ENCODE measurements at places on chromosomes 12 and 14.

DNA sequence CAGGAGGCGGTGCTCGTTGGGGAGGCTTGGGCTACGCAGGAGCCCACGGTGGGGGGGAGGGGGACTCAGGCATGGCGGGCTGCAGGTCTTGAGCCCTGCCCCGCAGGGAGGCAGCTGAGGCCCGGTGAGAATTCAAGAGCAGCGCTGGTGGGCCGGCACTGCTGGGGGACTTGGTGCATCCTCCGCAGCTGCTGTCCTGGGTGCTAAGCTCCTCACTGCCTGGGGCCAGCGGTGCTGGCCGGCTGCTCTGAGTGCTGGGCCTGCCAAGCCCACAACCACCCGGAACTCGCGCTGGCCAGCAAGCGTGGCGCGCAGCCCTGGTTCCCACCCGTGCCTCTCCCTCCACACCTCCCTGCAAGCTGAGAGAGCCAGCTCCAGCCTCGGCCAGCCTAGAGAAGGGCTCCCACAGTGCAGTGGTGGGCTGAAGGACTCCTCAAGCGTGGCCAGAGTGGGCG is 3.2 kb downstream of the METTL25 start:
- DNase-seq: no peak

- no peak for DNase-seq
Measured at GRCh38 chr14:35366521-35366976, 38.0 kb downstream of the NFKBIA start.

GRCh38 chr14:57136669-57137328 is 131.9 kb downstream of the EXOC5 start:
- no peak for DNase-seq

DNA sequence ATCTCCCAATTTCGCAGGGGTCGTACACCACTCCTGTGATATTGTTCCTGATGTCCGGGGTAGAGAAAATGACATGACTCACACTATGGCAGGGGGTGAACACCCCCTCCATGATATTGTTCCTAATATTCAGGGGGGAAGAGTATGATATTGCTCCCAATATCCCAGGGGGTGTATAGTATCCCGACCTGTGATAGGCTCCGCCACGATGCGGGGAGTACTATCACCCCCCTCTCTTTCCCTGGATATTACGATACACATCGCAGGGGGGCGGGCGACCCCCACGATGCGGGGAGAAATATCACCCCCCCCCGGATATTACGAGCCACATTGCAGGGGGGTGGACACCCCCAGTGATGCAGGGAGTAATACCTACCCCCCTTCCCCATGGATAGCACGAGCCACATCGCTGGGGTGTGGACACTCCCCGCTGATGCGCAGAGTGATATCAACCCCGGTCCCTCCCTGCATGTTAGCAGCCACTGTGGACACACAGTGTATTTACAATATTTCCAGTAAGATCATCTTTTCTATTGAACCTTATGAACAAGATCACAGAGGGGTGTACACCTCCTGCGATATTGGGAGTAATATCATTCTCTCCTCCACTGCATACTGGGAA is 17.7 kb downstream of the SMIM41 start:
- DNase-seq: no peak

DNA sequence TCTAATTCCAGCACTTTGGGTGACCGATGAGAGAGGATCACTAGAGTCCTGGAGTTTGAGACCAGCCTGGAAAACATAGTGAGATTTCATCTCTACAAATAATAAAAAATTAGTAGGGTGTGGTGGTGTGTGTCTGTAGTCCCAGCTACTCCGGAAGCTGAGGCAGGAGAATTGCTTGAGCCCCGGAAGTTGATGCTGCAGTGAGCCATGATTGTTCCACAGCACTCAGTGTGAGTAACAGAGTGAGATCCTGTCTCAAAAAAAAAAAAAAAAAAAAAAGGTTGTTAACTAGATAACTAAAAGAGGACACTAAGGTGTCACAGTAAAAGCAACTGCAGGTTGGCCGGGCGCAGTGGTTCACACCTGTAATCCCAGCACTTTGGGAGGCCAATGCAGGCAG is 121.3 kb upstream of the MAX start:
- no peak for DNase-seq

- no peak for DNase-seq
Measured at GRCh38 chr12:91948504-91948903, 197.1 kb downstream of the BTG1 start.

DNA sequence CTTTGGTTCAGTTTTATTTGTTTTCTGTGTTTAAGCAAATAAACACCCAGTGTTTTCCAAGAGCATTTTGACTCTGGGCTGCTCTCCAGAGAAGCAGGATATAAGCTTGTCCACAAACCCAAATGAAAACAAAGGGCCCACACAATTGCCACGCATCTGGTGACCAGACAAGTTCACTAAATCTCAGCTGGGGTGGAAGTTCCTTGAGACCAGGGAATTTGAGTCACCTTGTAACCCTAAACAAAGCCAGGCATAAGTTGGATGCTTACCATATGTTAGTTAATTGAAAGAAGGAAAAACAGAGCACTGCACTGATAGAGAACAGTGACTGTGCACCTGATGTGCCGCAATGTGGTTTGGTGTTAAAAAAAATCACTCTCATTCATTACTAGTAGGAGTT is 1.6 kb upstream of the TXNRD1 start:
- no peak for DNase-seq

DNA sequence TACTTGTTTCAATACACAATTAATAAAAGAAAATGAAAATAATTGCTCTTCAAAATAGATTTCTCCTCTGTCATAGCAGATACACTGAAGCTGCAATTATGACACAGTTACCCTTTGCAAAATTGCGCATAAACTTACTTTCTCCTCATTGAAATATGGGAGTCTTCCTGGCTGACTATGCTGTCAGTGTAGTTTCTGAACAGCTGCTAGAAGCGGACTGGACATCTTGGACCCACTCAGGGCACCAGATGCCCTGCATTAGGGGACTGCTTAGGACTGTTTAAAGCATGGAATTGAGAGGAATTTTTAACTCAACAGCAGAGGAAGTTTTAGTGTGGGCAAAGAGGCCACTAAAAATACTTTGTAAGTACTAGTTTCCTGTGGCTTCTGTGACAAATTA is 454.9 kb downstream of the ATP23 start:
- no peak for DNase-seq

GRCh38 chr14:68349900-68350629 is 442.8 kb downstream of the ZFP36L1 start:
- DNase-seq: no peak

DNA sequence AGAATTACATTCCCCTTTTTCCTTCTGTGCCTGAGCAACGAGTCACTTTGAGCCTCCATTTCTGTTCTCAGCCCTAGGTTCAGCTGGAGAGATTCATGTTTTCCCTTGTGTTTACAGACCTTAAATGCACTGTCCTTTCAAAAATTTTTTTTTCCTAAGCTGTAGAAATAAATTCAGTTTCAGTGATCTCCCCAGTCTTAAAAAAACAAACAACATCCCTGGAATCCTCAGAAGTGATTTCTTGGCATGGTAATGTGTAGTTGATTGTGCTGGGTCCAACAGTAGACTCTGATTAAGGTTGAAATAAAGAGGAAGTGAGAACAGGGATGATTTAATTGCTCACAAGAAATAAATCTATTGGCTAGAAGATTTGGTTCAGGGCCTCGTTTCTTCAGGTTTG is 89.3 kb downstream of the NTN4 start:
- DNase-seq: no peak

GRCh38 chr12:59088673-59089072 is 168.4 kb upstream of the LRIG3 start:
- no peak for DNase-seq

GRCh38 chr14:100328495-100329163 is 5.5 kb downstream of the SLC25A47 start:
- DNase-seq: no peak

DNA sequence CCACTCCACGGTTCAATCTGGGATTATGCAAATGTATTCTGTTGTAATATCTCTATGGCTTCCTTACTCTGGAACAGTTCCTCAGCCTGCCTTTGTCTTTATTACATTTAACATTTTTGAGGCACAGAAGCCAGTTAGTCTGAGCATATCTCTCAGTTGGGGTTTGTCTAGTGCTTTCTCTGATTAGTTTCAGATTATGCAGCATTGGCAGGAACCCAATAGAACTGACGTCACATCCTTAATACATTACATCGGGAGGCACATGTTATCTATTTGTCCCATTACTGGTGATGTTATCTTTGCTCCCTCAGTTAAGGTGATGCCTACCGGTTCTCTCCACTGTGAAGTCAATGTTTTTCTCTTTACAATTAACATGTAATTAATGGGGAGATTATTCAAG is 62.4 kb downstream of the PPM1A start:
- DNase-seq: no peak

DNA sequence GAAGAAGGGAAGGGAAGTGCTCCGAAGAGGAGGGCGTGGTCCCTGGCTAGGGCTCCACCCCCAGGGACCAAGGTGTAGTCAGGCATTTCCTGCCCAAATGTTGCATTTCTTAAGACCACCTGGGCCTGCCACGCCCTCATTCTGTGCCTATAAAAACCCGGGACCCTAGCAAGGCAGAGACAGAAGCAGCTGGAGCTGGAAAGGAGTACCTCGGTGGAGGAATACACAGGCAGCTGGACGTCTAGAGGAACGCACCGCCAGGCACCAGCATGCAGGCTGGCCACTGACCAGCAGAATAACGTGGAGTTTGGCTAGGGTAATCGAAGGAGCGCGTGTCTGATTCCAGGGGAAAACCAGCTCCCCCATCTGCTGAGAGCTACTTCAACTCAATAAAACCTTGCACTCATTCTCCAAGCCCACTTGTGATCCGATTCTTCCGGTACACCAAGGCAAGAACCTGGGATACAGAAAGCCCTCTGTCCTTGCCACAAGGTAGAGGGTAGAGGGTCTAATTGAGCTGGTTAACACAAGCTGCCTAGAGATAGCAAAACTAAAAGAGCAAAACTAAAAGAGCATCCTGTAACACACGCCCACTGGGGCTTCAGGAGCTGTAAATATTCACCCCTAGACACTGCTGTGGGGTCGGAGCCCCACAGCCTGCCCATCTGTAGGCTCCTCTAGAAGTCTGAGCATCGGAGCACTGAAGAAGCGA is 21.0 kb downstream of the CFL2 start:
- no peak for DNase-seq

DNA sequence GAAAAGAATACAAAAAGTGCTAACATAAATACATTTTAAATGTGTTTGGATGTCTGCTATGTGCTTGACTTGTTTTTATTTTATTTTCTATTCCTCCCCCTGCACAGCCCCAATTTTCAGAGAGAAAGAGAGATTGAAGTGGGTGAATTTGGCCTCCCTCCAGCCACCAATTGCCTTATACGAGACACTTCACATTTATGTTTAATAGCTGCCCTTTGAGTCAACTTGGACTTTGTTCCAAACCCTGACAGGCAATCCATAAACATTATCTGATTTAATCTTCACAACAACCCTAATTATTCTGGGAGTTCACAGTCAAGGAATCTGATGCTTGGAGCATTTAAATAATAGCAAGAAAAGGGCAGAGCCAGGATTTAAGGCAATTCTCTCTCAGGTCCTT is 161.7 kb downstream of the SLC15A4 start:
- no peak for DNase-seq

- DNase-seq: no peak
Measured at GRCh38 chr12:64459394-64459891, 7.5 kb downstream of the TBK1 start.

- DNase-seq: no peak
Measured at GRCh38 chr12:94679554-94680195, 29.3 kb upstream of the TMCC3 start.

- no peak for DNase-seq
Measured at GRCh38 chr12:132429602-132429945, 60.4 kb upstream of the FBRSL1 start.

- DNase-seq: no peak
Measured at GRCh38 chr12:49208676-49209075, 19.8 kb upstream of the TUBA1A start.

GRCh38 chr12:132462788-132463187 is 27.2 kb upstream of the FBRSL1 start:
- DNase-seq: no peak

DNA sequence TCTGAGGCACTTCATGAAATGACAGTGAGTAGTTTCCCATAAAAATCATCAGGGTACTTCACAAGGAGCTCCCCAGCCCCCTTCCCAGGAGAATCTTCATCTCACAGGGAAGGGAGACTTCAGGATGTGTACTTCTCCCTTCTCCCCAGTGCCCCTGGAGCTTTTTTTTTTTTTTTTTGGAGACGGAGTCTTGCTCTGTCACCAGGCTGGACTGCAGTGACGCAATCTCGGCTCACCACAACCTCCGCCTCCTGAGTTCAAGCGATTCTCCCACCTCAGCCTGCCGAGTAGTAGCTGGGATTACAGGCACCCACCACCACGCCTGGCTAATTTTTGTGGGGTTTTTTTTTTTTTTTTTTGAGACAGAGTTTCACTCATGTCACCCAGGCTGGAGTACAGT is 10.4 kb downstream of the ITPK1 start:
- peak; percentile 91 for DNase-seq

DNA sequence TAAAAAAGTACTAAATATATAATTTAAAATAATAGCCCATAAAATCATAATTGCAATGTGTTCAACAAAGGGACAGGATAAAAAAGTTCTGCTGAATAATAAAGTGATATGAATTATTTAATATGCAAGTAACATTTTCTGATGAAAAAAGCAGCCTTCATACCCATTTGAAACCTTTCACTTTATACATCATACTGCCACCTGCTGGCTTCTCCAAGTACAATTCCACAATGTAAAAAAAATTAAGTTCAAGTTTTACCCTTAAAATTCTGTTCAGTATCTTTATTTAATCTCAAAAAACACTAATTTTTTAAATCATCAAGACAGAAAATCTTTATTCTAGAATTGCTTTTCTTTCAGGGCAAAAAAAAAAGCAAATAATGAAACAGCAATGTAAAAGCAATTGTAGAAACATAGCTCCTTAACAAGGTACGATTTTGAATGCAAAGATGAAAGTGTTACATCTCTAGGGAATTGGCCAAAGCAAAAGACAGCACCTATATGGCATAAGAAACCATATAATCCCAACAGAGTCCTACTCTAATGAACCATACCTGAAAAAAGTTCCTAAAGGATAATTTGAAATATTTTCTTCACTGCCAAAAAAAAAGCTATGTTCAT is 15.0 kb downstream of the MDM1 start:
- DNase-seq: no peak

DNA sequence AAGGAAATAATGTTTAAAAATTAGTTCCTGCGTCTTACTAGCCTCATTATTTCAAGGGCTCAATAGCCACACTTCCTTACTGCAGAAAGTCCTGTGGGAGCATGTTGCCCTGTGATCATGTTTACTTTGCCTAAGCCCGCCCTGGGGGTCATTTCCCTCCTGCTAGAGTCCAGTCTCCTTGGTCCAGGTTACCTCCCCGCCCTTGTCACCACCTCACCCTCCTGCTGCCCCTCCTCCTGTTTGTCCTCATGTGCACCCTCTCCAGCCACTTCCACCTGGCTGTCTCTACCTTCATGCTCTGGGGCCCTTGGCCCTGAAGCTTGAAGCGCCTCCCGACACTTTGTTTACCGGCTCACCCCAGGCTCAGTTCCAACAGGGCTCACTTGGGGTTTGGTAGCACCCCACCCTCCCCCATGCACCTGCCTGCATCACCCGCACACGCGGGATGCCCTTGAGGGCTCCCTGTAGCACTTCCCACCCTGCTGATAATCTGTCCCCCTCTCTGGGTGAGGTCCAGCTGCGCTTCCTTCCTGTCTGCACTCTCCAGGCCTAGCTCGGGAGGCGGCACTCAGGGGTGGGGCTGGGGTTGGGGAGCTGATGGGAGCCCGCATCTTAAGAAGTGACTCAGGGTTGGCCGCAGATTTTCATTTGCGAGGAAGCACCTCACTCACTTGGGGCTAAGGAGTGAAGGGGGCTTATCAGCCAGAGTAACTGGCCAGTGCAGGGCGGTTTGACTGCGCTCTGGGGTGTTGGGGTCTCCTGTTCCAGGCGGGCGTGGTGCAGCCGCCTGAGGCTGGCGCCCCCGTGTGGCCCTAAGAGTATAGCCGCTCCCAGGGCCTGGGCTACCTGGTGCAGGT is 40.1 kb downstream of the SMIM41 start:
- no peak for DNase-seq
